NCI-H1694 (cell line): ENCODE measurements at places on chromosomes 3 and 15.

DNA sequence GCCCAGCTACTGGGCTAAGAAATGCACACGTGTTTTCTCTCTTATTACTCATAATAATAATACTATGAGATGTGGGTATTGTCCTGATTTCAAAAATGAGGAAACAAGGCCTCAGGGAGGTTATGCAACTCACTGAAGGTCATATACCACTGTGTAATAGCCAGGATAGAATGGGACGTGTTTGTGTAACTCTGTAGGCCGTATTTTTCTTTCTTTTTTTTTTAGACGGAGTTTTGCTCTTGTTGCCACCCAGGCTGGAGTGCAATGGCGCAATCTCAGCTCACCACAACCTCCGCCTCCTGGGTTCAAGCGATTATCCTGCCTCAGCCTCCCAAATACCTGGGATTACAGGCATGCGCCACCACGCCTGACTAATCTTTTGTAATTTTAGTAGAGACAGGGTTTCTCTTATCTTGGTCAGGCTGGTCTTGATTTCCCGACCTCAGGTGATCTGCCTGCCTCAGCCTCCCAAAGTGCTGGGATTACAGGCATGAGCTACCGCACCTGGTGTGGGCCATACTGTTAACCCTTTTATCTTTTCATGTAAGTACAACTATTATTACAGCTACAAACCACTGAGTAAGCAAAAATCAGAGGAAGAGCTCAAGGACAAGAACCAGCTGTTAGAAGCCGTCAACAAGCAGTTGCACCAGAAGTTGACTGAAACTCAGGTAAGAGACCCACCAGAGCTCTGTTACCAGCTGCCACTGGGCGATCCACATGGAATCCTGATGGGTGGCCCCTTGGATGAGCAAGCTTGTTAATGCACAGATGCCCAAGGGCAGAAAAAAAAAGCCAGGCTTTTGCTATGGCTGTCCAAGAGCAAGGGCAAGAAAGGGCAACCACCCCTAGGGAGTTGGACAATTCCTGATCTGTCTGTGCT, 6.7 kb downstream of the KNSTRN start:
- DNase-seq, result no peak

- DNase-seq, result no peak
These were observed 591.5 kb upstream of the CFAP20DC start for GRCh38 chr3:59641169-59641899.

DNA sequence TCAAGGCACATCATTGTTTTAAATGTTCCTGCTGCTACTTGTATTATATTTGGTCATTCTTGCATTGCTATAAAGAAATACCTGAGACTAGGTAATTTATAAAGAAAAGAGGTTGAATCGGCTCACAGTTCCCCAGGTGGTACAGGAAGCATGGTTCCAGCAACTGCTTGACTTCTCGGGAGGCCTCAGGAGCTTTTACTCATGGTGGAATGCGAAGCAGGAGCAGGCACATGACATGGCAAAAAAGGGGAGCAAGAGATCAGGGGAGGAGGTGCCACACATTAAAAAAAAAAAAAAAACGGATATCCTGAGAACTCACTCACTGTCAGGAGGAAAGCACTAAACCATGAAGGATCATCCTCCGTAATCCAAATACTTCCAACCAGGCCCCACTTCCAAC, 286.9 kb upstream of the PLSCR5 start:
- DNase-seq, result no peak

- no peak for DNase-seq
These were observed 58.4 kb downstream of the ARRDC4 start for GRCh38 chr15:98018761-98019351.

DNA sequence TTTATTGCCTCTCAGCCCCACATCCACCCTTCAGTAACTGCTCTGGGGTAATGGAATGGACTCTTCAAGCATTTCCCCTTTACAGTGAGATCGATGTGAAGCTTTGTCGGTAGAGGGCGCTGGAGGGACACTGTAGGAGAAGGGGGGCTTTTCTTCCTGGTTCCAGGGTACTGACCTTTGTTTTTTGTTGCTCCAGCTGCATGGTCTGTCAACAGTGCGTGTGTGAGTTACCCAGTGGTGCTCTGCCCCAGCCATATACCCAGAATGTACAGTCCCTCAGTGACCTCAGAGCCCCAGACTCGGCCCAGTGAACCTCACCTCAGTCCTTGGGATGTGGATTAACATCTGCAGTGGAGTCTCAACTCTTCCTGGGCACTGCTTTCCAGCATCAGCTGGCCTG, 180.3 kb upstream of the TSC22D2 start:
- DNase-seq, result peak; percentile 81

DNA sequence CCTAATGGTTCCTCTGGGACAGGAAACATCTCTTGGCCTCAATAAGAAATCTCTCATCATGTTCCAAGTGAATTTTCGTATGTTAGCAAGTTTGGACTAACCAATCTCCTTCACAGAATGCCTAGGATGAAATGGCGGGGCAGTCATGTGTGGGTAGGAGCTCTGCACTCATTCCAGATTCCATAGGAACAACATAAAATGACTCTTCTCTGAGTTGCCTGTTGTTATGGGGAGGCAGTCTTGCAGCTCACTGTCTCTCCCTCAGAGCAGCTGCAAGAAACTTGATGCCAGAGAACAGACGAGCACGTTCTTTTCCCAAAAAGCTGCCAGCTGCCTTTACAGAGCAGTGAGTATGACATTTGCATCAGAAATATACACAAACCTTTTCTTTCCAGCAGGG, 34.1 kb downstream of the SPATA12 start:
- DNase-seq, result no peak

GRCh38 chr3:170862618-170863374, 7.2 kb downstream of the RPL22L1 start:
- no peak for DNase-seq

GRCh38 chr15:98039596-98039995, 79.1 kb downstream of the ARRDC4 start:
- no peak for DNase-seq

DNA sequence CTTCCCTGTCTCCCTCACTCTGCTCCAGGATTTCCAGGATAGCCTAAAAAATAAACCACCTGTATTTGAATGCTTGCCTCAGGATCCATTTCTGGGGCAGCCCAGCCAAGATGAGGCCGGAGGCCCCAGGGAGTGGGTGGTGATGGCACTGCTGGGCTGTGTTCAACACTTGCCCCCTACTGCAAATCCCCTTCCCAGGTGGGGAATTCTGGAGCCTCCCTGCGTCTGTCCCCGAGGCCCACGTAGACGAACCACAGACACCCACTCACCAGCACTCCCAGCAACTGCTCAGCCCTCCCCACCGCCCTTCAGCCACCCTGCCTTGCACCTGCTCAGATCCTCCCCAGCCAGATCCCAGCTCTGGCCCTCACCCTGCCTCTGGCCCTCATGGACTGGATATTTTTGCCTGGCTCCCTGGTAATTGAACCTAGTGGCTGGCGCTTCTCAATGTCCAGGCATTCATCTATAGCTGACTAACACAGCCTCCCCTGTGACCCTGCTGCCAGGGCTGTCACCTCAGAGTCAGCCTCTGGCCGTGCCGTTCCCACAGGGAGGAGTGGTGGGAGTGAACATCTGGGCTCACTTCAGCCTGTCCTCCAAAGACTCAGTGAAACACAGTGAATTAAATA, 17.1 kb upstream of the EPB42 start:
- no peak for DNase-seq

DNA sequence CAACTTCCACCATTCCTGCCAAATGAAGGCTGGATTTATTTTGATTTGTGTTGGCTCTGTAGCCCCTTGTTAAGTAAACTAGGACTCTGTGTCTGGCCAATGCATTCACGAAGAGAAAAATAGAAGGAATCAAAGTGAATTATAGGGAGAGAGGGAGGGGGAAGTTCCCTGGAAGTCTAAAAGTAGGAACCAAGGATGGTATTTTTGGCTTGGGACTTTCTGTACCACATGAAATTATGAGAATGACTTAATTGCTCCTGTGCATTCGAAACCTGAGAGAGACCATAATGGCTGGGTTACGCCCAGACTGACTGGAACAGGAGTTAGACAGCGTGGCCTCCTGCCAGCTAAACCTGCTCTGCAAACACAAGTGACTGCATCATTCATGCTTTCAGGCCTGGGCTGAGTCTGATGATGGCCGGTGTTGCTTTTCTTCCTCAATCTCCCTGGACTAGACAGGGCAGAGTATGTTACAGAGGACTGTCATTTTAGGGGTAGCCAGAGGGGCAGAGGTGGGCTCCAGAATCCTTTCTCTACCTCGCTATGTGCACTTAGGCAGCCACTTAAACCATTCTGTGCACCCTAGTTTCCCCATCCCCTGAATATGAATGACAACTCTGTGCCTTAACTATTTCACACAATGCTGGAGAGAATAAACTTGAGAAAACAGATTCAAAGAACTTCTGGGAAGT, 58.9 kb downstream of the MYO1E start:
- no peak for DNase-seq

DNA sequence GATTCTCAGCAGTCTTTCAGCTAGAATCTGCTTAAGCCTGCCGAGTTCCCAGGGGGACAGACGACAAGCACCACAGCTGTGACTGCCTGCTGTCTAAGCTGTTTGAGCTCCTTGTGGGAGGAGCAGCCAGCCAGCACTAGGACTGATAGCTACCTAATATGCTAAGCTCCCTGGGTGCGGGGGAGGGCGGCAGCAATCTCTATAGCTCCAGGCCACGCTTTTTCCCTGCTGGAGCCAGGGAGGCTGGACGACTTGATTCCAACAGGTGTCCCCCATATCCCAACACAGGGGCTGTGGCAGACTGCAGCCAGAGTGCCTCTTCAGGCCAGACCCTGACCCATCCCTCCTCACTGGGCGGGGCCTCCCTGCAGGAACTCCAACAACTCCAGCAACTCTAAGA, 134.1 kb upstream of the ARPP21 start:
- DNase-seq, result peak; percentile 62

- no peak for DNase-seq
These were observed 1074.8 kb upstream of the ALCAM start for GRCh38 chr3:104291878-104292277.

- no peak for DNase-seq
These were observed 149.9 kb downstream of the LMLN start for GRCh38 chr3:198109883-198110282.

- no peak for DNase-seq
These were observed 59.7 kb downstream of the RGMA start for GRCh38 chr15:93029214-93029835.

DNA sequence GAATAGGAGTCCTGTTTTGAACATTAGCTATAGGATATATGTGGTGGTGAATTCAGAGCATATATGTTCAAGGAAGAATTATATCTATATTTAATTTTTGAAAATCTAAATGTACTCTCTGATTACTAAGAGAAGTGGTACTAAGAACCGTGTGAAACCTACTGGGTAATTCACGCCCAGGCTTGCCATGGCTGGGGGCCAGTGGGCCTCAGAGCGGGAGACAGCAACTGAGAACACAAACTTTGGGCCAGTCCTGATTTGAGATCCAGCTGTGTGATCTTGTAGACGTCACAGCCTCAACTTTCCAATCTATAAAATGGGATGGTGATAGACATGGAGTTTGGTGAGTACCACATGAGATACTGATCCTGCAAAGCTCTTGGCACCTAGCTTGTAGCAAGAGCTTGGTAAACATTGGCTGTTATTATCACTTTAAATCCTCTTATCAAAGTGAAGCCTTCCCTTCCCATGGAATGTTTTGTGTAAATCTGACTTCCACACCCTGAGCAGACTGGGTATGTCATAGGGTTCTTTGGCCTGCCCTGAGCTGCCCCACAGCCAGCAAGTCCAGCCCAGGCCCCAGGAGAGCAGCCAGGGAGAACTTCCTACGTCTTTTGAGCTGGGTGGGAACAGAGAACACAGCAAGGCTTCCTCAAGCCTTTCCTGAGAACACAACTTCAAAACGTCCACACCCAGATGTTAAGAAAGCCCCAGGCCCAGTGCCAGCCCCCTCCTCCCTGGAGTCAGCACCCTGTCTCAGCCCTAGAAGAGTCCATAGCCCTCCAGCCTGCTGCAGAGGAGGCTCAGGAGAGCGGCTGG, 8.2 kb upstream of the PAQR5 start:
- no peak for DNase-seq

DNA sequence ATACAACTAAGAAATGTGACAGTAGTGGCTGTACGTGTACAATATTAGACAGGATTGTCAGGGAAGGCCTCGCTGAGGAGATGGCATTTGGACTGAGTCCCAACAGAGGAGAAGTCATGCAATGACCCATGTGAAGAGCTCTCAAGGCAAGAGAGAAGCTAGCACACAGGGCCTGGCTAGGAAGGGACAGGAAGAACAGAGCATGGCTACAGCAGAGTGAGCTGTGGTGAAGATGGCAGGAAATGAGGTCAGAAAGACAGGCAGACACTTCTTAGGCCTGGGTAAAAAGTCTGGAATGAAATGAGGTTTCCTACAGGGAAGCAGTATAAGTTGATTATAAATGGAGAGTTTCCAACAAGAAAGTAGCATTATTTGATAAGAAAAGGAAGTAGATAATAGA, 33.2 kb upstream of the LEKR1 start:
- DNase-seq, result no peak

GRCh38 chr3:46900007-46900292, 22.4 kb downstream of the PTH1R start:
- no peak for DNase-seq

DNA sequence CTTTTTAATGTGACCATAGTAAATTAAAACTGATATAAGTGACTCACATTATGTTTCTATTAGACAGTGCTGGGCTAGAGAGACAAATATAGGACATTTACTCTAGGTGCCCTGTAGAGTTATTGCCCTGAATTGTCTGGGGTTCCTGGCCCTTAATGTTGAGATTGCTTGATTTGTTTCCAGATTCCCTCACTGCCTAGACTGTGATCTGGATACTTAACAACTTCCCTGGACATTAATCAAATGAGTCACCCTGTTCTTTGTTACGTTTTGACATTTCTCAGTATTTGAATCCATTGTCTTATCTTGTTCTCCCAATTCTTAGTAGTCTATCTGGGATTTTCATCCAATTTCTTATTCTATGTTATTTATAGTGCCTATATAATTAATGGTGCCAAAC, 65.8 kb downstream of the DTWD1 start:
- DNase-seq, result no peak

DNA sequence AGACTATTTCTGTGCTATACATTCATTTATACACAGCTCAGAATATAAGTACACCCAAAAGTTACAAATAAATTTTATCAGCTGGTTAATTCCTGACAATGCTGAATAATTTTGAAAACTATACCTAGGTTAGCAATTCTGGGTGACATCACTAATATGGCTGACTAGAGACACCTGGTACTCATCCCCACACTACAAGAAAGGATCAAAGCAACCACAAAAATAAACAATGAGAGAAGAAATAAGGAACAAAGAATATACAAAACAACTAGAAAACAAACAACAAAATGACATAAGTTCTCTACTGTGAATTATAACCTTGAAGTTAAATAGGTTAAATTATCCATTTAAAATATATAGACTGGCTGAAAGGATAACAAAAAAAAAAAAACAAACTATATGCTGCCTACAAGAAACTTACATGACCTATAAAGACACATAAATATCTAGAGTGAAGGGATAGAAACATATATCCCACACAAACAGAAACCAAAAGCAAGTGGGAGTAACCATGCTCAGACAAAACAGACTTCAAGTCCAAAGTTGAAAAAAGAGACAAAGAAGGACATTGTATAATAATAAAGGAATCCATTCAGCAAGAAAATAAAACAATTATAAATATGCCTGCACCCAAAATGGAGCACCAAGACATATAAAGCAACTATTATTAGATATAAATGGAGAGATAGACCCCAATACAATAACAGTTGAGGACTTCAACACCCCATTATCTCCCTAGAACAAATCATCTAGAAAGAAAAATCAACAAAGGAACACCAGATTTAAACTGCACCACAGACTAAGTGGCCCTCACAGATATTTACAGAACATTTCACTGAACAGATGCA, 57.8 kb downstream of the IMPG2 start:
- DNase-seq, result no peak
